ENCODE measurements at places on chromosomes 13 and 19. TPM values are rescaled to one million over a fixed set of nuclear protein-coding genes. Genes with fewer than 3 reads are reported as not detected.

Gene CERS1
- total RNA-seq = 0.12 TPM

Gene TEX101
- total RNA-seq = 0.34 TPM

Gene FLT3LG
- total RNA-seq = 3.4 TPM

GRCh38 chr19:5338656-5339197 is 1.9 kb downstream of the PTPRS start:
- peak; percentile 14 for DNase-seq

- peak; percentile 25 for DNase-seq
Measured at GRCh38 chr19:46471116-46471733, at the start of gene PNMA8A. PNMA8A (minus strand) TSS chr19:46471563; CDS start chr19:46471035, 528 bp downstream.

- DNase-seq = no peak
Measured at GRCh38 chr19:51712461-51713081, 11.2 kb downstream of the HAS1 start.

DNA sequence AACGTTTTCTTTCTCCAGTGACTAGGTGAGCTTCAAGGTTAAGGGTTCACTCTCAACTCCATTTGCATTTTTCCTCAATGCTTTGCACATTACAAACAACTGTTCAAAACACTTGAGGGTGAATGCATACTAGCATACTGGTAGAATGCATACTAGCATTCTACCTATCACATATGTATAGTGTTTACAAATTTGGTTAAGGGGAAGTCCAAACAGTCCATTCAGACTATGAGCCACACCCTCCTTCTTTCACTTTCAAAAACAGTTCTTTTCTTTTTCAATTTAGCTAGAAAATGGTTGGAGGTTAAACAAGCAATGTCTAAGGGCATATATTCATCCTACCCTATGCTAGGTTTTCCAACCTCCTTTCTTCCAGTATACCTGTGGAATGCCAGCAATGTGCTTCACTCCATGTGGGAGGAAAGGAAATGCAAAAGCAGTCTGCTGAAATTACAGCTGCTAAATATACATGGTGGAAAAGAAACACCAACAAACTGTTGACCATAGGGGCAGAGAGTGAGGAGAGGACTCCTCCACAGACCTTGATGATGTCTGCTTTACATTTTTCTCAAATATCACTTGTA is 102.6 kb downstream of the DOCK9 start:
- no peak for DNase-seq

GRCh38 chr19:51331716-51332115 is 10.2 kb downstream of the VSIG10L start:
- DNase-seq = no peak

- no peak for DNase-seq
Measured at GRCh38 chr13:57212989-57213388, 46.0 kb downstream of the PRR20E start.

DNA sequence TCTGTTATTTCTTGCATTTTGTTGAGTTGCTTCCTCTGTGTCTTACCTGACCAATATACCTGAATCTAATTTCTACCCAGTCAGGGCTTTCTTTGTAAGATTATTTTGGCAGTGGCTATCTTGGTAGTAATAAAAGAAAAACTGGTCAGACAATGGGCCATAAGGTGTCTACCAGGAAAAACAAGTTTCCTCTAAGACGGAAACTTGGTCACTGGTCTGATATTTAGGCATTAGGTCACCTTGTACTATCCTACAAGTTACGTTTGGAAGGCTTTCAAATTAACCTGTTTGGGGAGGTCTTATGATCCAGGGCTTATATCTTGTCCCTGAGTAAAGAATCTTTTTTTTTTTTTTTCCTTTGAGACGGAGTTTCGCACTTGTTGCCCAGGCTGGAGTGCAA is 9.2 kb downstream of the ZNF823 start:
- DNase-seq = no peak

GRCh38 chr13:49424011-49424560 is 19.8 kb downstream of the CAB39L start:
- no peak for DNase-seq

- DNase-seq = no peak
Measured at GRCh38 chr19:19486343-19487076, 28.8 kb downstream of the TSSK6 start.

DNA sequence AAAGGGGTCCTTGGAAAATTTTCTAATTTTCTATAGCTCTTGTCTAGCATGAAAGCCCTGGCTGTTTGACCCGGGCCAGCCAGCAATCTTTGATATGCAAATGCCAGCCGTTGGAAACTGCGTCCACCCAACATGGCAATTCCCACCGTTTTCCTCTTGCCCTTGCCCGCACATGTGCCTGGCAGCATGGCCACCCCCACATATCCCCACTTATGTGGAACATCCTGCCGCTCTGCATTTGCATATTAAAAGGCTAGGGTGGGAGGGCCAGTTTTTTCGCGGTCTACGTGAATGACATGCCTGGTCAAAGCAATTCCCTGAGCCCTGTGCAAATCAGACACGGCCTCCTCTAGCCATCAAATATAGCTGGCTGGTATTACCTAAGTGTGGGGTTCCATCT is 110.3 kb upstream of the TDRD3 start:
- no peak for DNase-seq

GRCh38 chr19:18414504-18415177 is 4.6 kb upstream of the SSBP4 start:
- no peak for DNase-seq
